ENCODE measurements at places on chromosomes 12 and 14.

GRCh38 chr14:68932231-68932630, 46.9 kb downstream of the ACTN1 start:
- DNase-seq = no peak

- no peak for DNase-seq
These were observed 39.8 kb upstream of the EID3 start for GRCh38 chr12:104263580-104264358.

DNA sequence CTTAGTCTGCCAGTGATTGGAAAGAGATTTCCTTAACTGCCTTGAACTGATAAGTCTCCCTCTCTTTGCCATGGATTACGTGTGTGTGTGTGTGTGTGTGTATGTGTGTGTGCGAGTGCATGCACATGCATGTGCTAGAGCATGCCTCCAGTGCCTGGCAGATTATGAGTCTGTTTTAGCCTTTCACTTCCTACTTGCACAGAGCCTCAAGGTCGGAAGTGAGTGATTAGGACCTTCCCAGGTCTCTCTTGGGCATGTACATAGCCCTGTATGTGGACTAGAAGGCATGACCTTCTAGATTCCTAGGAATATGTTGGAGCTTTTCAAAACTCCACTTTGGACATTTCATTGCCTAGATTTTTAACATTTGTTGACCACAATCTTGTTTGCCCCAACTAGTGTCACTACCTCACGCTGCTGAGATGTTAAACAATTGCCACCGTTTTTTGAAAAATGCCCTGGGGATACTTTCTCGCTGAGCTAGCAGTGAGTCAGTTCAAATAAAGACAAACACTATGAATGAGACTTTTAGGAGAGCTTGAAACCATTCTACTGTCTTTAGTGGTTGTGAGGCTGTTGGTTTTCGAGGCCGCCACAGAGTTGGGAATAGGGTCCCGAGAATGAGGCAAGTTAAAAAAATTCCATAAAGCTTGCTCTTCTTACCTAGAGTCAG, 28.2 kb downstream of the KIAA0586 start:
- no peak for DNase-seq

- DNase-seq = no peak
These were observed 270.7 kb downstream of the ALG10 start for GRCh38 chr12:34292736-34293625.

DNA sequence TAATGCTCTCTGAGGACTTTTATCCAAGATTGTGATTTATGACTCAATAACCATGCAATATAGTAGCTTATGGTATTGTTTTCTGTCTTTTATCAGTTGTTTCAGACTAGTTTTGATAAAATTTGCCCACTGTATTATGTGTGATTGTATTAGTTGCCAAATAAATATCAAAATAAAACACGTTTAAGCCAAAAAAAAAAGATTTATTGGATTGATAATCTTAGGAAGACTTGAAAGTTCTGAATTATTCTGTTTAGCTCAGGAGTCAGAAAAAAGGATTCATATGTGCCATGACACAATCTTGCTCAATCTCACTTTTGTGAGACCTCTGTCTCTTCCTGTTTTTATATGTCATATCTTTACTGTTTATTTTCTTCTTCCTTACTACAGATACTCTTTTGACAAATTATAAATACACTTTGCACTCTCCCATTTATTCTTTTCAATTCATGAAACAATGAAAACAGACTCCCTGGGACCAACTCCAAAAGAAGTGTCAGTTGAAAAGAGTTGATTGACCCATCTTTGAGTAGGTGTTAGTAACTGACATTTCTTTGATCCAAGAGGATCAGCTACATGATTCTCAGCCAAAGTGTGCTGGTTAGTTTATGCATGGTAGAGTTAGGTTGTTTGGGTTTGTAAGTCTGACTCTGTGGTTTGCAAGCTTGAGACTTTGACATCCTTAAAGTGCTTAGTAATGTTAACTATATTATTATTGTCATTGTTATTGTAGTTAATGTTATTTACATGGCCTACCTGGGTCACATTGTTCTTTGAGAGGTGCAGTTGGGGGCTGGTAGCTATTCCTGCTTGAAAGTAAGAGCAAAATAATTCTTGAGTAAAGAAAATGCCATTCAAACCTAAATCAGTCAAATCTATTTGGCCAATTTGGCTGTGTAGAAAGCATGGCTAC, 2.5 kb downstream of the OR6C76 start:
- DNase-seq = no peak

DNA sequence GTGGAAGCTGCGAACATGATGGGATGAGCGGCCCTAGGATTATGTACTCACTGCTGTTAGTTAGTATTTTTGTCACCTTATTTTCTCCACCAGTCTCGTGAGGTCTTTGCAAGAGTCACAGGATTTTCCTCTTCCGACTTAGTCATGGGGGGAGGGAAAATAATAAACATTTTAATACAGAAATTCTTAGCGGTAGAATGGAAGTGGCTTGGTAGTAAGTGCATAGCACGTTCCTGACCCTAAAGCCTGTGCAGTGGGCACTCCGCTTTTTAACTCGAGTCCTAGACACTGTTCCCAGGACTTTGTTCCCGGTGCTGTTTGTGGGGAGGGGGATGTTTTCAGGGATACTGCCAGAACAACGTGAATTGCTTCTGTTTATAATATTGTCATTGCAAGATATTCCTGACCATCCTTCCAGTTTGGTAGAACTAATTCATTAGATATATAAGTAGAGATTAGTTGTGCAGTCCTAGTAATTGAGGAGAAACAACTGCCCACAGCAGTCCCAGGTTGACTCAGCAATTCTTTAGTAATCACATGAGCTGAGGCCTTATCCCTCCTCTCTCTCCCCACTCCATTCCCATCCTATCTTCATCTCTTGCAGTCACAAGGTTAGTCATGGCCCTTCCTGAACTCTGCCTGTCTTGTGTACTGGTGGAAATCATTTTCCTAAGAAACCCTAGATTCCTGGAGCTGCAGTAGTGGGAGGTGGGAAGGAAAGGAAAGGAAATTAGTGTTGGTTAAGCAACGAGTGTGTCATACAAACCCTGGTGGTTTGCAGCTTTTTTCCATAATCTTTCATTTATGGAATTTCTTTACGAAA, 799 bp downstream of the SLC38A6 start:
- no peak for DNase-seq

DNA sequence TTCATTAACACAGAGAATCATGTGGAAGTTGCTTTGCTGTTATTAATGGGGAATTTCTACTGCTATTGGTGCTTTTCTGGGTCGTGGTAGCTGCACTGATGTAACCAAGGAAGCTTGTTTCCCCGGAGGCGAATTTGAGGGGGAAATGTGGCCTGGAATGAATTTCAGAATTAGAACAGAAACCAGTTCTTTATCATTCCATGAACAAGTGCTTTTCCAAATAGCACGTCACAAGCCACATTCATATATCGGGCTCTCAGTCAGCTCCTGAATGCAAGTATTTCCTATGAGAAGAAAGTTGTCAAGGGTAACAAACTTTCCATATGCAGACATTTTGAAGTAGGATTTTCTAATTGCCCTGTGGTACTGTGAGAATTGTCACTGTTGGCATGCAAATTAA, 1353.2 kb downstream of the AACS start:
- DNase-seq = no peak

DNA sequence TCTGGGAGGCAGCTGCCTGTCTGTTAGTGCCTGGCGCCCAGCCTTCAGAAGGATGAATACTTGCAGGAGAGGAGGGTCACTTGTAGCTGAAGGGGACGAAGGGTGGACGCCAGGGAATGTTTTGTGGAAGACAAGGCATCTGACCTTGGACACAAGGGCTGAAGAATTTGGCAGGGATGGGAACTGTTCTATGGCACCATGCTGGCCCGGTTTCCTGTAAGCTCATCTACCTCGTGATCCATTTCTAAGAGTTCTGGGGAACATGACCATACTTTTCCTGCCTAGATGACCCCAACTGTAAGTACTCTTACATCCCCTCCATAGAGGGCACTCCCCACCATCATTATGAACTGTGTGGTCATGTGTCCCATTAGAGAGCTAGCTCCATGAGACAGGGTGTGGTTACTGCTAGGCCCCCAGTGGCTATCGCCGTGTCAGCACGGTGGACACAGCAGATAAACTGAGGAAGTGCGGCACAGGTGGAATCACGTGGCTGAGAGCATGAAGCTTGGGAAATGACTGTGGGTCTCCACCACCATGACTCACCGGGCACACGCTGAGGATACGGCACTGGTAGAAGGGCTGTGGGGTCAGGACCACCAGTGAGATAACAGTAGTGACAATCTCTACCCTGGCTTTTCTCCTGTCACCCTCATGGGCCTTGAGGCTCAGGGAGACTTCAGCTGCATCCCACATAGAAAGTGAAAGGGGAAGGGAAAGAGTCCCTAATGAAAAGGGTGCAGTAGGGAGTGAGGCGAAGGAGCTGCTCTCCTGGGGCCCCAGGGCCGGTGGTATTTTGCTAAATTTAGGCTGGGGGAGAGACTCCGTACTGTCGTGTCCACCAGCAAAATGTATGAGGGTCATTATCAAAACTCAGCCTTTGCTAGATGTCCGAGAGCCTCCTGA, 252.6 kb downstream of the FOXN3 start:
- no peak for DNase-seq

- no peak for DNase-seq
These were observed 5.6 kb upstream of the NFATC4 start for GRCh38 chr14:24362241-24362960.

DNA sequence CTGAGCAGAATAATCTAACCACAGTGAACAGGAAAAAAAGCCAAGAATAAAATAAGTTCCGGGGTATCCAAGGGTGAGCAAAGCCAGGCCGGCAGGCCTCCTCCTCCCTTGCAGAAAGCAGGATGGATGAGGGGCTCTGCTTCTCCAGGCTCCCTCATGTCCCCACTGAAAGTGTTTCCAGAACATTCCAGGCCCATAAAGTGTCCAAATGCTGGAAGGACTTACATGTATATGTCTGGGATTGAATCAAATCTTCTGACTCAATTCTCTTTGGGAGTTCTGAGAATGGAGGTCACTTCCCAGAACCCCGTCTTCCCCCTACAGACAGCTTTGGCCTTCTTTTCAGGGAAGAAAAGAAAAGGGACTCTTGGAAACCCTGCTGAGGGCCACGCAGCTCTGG, 25.0 kb upstream of the BDKRB1 start:
- no peak for DNase-seq

DNA sequence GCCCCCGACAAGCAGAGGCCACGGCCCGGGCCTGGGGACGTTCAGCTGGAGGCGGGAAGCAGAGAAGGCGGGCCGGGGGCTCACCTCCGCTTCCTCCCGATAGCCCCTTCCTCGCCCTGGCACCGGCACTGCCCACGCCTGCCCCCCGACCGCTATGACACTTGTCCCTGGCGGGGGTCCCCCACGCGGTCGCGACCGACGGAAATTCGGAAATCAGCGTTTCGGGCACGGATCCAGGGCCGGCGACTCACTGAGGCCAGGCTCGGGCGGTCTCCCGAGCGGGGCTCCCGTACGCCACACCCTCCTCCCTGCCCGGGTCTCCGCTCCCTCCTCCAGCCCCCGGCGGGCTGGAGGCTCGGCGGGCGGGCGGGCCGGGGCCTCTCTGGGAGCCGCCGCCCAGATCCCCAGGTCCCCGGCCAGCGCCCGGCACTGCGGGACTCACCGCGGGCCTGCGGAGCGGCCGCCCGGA, 581 bp downstream of the PITPNM2 start:
- DNase-seq = no peak

- no peak for DNase-seq
These were observed 183.4 kb upstream of the GZMB start for GRCh38 chr14:24817212-24818057.

GRCh38 chr12:3431686-3432085, 59.3 kb upstream of the PRMT8 start:
- DNase-seq = no peak

- no peak for DNase-seq
These were observed 10.9 kb downstream of the TMEM260 start for GRCh38 chr14:56590535-56590960.

DNA sequence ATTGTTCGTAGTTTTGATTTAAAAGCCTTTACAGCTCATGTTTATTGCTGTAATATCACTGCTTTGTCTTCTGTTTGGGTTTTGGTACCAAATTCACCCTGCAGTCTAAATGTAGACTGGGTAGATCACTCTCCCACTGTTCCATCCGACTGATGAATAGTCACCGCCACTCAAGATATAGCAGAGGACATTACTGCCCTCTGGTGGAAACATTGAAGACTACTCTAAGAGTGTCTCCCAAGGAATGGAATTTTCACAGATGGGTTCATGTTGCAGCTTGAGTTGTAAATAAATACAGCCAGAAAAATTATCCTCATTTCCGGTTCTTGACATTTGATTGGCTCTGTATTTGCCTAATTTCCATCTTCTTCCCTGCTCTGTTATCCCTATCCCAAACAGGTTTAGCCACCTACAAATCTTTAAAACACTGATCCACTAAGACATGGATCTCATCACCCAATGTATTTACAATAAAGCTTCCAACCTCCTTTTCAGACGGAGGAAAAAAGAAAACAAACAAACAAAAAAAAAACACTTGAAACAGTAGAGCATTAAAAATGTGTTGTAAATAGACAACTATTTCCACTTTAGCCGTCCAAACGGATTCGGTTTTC, 198.3 kb upstream of the CPNE8 start:
- DNase-seq = no peak

GRCh38 chr14:63496837-63497400, 46.3 kb downstream of the PPP2R5E start:
- DNase-seq = no peak

DNA sequence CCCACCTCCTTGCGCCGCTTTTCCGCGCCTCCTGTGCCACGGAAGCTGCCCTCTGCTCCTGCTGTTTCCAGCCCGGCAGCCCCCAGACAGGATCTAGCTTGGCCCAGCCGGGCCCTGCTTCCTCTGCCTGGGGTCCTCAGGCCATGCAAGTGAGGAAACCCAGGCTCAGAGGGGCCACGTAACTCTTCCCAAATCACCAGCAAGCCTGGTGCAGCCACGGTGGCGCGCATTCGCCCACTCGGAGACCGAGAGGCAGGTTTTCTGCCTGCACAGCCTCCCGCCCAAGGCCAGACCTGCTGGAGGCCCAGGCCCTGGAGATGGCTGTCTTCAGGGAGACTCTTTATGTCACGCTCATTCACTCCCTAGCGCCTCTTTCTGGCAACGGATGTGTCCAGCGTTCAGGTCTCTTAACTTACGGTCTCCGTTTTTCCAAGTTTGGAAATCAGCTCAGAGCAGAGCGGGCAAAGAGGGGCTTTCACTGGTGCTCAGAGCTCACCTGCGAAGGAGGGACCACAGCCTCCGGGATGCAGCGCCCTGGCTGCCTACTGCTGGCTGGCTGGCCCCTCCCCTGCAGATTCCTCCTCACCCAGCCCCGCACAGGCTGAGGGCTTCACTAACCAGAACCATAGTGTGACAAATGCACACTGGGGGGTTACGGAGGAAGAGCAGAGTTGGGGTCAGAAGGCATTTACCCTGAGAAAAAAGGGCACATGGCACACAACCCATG, 20.6 kb upstream of the CEP170B start:
- no peak for DNase-seq

DNA sequence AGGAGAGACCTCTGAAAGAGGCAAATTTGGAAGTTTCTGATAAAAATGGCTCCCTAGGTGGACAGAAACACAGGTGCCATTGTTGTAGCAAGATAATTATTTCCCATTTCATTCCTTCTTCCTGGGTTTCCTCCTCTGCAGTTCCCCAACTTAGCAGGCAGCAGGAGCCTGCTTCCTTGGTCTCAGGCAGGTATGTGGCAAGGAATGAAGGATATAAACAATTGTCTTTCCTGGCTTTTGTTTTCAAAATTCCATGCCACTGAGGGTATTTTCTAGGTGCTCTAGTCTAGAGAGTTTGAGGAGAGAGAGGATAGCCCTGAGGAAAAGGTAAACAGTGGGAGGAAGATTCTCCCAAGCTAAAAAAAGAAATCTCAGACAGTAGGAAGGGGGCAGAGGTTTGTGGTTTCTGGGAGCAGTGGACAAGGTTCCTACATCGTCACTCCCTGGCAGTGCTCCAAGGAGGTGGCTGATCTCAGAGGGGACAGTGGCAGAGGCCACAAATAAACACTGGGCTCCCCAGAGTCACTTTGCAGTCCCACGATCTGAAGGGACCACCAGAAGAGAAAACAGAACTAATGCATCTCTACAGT, 82.6 kb upstream of the IGF1 start:
- no peak for DNase-seq

All from stimulated activated CD8-positive, alpha-beta memory T cell treated with anti-CD3 and anti-CD28 coated beads, Interleukin-7, amount 100 ng/mL, for 1 hour (primary cell).